ENCODE measurements at places on chromosomes 4 and X.

DNA sequence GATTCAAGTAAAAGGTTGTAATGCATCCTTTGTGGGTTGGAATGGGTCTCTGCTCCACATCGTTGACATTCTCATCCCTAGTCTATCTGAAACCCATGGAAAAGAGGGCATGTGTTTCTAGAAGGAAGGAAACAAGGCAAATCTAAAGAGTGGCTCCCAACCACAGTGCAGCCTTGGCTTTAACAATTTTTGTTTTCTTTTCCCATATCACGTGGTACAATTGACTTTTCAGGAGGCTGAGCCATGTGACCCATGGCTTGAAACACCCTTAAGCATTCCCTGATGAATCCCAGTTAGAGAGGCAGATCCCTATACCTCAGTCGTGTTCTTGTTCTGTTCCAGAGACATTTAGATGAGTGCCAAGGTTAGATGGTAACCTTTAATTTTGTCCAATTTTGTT is 12.8 kb downstream of the DCUN1D4 start:
- DNase-seq = no peak

- DNase-seq = no peak
These were observed 918 bp downstream of the HAUS3 start for GRCh38 chr4:2241003-2241402.

DNA sequence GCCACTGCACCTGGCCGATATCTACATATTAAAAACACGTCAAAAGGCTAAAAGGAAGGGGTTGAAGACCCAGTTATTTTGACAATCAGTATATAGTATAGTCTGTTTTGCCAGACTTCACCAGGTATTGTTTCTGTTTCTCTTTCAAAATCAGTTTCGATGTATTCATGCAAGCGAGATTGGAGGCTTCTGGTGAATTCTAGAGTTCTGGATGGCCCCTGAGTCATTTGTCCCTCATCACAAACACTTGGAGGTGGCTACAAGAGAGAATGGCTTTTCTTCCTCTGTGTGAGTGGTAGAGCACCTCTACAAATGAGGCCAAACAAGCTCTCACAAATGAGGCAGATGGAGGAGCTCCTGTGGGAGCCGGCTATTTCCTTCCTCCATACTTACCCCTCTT is 68.6 kb upstream of the ADGRG2 start:
- no peak for DNase-seq

DNA sequence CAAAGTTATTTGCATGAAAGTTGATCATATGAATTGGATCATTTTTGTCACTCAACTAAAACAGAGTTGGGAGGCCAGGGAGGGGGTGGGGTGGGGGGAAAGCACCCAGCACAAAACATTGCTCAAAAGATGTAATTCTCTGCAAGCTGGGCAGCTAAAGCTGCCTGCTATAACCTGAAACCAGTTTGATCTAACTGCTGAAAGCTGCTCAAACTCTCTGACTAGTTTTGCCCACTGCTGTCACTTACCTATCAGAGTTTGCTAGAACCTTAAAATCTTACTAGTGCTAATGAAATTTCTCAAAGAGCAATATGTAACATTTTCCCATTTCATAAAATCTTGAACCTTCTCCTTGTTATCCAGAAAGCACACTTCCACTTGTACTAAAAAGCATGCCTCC is 10.4 kb downstream of the CXCL8 start:
- DNase-seq = no peak

DNA sequence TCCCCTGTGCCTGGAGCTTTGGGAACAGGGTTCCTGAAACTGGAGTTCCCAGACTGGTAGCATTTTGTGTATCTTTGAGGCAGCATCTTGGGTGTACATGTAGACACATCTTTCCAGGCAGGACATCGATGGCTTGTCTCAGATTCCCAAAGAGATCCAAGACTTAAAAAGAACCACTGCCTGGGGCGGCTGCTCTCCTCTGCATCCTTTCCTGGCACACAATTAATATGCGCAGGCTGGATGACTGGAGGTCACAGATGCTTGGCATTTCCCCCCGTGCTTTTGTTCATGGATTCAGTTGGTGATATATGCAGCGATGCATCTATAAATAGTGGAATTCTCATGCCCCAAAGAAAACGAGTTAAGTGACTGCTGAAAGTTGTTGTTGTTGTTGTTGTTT is 80.5 kb downstream of the CLDN34 start:
- no peak for DNase-seq

- peak; percentile 43 for DNase-seq
These were observed 179.9 kb upstream of the PPP3CA start for GRCh38 chr4:101527188-101527587.

DNA sequence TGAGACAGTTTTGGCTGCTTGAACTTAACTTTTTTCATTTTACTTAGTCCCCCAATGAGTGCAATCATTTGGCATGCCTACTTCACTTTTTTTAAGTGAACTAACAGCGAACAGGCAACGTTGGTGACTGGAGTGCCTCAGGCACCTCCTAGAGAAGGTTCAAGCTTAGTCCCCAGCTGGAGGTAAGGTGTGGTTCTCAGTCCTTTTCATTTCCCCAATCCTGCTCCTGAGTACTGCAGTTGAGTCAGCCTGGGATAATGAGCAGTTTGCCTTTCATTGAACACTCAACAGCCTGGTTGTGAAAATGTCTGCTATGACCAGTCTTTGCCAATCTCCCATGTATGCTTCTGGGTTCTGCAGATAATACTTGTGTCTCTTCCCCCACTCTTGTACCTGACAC is 109.5 kb downstream of the CDKL5 start:
- DNase-seq = no peak

DNA sequence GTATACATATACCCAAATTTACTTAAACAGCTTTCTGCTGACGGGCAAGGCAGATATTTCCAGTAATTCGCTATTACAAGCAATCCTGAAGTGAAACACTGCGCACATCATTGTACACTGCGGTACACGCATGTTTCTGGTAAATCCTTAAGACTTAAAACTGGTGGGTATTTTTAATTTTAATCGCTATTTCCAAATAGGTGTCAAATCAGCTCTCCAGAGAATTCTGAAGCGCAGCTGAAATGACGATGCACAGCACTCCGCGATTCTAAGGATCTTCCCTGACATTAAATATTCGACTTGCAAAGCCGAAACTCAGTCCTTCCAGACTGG is 361 bp downstream of the TMEM128 start:
- DNase-seq = no peak

DNA sequence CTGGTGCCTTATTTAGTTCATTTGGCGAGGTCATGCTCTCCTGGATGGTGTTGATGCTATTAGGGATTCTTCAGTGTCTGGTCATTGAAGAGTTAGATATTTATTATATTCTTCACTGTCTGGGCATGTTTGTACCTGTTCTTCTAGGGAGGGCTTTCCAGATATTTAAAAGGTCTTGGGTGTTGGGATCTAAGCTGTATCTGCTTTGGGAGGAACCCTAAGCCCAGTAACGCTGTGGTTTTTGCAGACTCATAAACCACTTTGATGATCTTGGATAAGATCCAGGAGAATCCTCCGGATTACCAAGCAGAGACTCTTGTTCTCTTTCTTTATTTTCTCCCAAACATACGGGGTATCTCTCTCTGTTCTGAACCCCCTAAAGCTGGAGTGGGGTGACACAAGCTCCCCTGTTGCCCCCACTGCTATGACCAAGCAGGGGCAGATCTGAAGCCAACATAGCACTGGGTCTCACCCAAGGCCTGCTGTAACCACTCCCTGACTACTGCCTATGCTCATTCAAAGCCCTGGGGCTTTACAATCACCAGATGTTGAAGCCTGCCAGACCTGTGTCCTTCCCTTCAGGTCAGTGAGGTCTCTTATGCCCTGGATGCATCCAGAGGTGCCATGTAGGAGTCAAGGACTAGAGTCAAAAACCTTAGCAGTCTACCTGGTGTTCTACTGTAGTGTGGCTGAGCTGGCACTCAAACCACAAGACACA is 187.6 kb downstream of the GUCY2F start:
- no peak for DNase-seq

DNA sequence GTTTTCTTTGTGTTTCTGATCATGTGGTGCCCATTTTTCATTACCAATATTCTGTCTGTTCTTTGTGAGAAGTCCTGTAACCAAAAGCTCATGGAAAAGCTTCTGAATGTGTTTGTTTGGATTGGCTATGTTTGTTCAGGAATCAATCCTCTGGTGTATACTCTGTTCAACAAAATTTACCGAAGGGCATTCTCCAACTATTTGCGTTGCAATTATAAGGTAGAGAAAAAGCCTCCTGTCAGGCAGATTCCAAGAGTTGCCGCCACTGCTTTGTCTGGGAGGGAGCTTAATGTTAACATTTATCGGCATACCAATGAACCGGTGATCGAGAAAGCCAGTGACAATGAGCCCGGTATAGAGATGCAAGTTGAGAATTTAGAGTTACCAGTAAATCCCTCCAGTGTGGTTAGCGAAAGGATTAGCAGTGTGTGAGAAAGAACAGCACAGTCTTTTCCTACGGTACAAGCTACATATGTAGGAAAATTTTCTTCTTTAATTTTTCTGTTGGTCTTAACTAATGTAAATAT is 110.4 kb downstream of the IL13RA2 start:
- no peak for DNase-seq

DNA sequence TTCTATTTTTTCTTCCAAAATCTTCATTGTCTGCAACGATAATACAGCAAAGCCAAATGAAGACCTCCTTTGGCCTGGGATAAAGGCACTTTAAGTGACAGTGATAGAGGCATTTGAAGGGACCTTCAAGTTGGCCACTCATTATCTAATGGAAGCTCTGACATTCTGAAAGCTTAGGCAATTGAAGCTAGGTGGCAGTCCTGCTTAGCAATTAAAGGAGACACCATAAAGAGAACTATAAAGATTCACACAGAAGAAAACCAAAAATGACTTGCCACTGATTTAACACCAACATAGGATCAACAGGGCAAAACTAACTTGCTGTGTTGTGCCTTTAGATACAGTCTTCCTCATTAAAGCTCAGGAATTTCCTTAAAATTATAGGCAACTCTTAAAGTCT is 103.3 kb upstream of the TSPAN7 start:
- DNase-seq = no peak

DNA sequence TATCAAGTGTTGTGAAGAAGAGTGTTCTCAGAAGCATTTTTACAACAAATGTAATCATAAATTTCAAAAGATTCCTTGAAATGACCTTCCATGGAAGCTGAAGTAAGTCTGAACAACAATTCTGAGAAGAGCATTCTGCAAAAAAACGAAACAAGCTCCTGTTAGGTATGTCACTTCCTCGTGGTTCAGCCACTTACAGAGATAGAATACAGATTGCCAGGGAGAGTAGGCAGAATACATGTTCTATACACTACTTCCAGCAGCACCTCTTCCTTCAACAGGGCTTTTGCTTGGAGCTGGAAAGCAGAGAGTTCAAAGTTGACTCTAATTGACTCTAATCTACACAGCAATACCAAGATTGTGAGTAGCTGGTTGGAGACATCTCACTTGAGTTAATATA is 274.5 kb downstream of the ADGRA3 start:
- no peak for DNase-seq

DNA sequence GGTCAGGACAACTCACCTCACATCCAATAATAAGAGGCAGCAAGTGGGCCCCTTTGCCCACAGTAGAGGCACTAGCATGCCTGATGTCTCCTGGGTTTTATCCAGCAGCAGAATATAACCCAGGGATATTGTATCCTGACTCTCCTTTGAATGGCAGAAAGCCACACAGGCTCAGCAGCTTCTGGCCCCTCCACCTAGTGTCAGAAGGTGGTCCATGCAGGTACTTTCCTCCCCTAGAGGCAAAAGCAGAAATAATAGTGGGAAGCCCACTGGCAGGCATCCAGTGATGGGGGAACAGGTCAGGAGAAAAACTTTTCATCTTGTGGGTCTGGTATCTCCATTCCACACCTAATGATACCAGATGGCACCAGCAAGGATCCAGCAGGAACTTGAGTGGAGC is 75.5 kb upstream of the IRS4 start:
- no peak for DNase-seq

DNA sequence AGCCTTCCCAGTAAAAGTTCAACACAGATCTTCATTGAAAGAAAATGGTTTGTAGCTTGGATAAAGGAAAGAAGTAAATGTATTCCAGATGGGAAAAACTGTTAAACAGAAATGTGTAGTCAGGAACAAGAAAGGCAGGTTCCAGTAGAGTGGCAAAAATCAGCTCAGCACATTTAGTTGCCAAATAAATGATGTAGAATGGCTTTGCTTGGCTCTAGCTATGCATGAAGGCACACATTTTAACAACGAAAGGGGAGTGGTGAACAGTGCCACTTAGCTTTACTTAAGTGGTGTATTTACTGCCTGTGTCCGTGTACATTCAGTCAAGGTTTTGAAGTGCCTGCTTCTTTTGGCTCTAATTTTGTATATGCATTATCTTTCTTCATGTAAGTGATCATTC is 644.5 kb upstream of the ATOH1 start:
- DNase-seq = no peak

DNA sequence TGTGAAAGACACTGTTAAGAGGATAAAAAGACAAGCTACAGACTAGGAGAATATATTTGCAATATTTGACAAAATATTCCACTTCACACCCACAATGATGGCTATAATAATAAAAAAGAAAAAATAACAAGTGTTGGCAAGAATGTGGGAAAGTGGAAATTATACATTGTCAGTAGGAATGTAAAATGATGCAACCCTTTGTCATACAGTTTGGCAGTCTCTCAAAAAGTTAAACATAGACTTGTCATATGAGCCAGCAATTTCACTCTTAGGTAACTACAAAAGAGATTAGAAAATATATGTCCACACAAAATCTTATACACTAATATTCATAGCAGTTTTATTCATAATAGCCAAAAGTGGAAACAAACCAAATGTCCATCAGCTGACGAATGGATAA is 5.2 kb upstream of the RADX start:
- no peak for DNase-seq

DNA sequence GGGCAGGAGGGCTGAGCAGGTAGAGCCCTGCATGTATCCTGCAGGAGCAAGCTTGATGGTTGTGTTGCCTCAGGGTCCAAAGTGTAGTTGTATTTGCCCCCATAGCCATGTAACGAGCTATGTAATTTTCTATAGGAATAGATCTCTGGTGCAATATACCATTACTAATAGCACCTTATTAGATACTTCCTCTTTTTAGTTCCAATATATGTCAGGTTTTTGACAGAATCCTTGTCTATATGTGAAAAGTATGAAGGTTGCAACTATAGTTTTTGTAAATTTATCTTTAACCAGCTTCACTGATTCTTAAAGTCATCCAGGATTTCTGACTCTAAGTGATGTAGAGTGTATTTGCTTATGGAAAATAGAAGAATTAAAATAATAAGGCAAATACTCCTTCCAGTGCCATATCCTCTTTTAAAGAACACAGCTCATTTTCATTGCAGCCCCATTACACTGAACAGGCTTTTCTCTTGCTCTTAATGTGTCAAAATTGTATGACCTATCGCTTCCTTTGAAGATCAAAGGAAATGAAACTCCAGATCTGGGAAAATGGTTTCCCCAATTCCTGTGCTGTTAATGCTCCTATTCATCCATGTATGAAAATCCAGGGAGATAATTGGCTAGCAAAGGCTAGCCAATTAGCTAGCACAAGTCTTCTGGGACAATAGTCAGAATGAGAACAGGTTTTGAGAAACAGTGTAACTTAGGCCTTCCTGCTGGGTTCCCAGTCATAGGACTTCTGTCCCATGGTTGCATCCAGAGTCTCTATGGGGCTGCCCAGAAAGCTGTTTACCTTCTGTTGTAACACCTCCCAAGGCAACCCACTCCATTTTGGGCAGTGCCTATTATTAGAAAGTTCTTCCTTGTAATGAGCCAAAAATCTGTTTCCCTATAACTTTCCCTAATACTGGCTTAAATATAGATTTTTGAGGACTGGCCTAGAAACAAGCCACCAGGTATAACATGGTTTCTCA is 90.6 kb downstream of the TSPAN7 start:
- no peak for DNase-seq

Measured in stimulated activated CD8-positive, alpha-beta memory T cell treated with anti-CD3 and anti-CD28 coated beads, Interleukin-2, amount 100 ng/mL, for 48 hours (primary cell).